ENCODE measurements at places on chromosomes 7 and 10.
A peak's percentile ranks its signal among the peaks of the same experiment; 100 is the strongest.

DNA sequence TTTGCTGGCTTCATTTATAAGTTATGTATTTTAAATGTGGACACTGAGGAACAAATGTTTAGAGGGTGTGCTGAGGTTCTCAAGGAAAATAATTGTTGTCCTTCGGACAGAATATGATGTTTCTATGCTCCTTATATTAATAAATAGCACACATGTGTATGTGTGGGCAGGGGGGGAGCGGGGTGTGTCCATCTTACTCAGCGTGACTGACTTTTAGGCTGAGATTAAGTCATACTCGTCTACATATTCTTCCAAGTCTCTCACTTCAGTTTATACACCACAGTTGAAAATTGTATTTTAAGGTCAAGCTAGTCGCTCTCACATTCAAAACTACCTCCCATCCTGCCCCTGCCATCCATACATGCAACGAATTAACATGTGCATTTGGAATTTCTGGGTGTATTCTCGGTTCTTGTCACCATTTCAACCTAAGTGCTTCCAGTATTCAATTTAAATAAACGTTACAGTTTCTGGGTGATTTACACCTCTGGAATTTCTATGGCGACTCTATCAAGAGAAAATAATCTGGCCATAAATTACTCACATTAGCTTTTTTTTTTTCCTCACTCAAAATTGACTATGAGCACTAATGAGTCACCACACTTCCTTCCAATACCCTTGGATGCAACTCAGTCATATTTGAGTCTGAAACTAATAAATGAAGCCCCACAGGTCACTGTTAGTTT lies 3.3 kb downstream of the PCDH15 start:
- DNase-seq, result peak; percentile 51

GRCh38 chr7:155053002-155053401 lies 17.1 kb upstream of the HTR5A start:
- no peak for DNase-seq

GRCh38 chr7:84274029-84274638 lies 79.5 kb upstream of the SEMA3A start:
- DNase-seq, result no peak

DNA sequence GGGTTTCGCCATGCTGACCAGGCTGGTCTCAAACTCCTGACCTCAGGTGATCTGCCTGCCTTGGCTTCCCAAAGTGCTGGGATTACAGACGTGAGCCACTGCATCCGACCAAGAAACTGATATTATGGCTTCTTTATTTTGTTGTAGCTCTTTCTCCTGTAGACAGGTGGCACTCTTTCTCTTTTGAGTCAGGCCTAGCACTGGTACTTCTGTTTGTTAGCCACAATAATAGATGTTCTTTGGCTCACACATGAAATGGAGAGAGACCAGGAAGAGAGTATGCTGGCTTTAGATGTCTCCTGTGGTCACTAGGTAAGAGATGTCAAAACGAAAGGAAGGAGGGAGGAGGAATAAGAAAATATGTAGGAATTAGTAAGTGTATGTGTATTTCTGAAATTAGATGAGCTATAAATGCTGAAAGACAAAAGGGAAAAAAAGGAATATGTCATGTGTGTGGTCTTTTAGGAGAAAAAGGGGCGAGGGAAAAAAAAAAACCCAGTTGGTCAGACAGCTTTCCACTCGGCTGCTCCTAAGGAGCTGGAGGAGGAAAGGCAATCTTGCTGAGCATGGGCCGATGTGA lies 78.7 kb downstream of the CLEC2L start:
- DNase-seq, result peak; percentile 10

DNA sequence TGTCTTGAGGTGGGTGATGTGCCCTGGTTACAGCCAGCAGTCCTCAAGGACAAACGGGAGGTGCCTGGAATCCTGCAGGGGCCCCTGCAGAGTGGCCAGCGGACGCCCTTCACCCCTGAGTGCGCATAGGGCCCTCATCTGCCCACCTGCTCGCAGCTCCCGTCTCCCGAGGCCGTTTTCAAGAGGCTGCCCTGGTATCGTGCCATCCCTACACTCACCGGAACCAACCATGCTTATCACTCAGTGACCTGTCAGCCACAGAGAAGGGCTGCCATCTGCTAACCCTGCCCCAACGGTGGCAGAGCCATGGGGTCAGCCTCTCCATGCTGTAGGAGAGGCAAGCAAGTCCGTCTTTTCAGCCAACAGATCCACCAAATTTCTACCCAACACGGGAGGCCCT lies 122.0 kb downstream of the FAM53B start:
- no peak for DNase-seq

- no peak for DNase-seq
Observed at GRCh38 chr10:74889662-74889998, 63.2 kb downstream of the KAT6B start.

GRCh38 chr7:152751449-152752141 lies 8.0 kb upstream of the ACTR3B start:
- DNase-seq, result no peak

DNA sequence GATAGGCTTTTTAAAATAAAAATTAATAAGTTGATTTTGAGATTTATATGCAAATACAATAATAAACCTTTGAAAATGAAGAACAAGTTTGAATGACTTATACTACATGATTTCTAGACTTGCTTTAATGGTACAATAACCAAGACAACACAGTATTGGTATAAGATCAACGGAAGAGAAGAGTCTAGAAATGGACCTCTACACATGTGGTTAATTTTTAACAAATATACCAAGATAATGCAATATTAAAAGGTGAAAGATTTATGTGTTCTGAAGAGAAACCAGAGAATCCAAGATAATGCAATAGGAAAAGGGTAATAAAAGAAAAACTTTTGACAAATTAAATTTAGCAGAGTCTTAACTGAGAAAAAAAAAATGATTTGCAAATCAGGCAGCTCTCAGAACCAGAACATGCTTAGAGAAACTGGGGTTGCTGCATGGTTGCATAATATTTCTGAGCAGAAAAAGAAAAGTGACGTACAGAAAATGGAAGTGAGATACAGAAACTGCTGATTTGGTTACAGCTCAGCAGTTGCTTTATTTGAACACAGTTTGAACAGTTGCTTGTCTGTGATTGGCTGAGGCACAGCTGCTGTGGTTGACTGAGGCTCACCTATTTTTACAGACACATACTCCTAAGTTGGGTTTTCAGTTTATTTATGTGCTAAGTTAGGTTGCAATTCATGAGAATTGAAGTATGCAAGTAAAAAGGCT lies 365.9 kb downstream of the CRPPA start:
- DNase-seq, result no peak

DNA sequence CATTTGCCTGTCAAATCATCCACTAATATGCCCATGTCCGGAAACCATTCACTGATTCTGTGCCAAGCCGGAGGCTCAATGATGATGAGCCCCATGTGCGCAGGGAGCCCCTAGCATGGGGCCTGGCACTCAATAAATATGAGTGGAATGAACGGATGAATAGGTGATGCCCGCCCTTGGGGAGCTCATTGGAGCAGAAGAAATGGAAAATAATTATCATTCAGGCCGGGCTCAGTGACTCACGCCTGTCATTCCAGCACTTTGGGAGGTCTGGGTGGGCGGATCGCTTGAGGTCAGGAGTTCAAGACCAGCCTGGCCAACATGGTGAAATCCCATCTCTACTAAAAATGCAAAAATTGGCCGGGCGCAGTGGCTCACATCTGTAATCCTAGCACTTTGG lies 11.0 kb downstream of the RHBDD2 start:
- no peak for DNase-seq

- DNase-seq, result no peak
Observed at GRCh38 chr7:27010068-27010467, 85.7 kb downstream of the HOXA1 start.

DNA sequence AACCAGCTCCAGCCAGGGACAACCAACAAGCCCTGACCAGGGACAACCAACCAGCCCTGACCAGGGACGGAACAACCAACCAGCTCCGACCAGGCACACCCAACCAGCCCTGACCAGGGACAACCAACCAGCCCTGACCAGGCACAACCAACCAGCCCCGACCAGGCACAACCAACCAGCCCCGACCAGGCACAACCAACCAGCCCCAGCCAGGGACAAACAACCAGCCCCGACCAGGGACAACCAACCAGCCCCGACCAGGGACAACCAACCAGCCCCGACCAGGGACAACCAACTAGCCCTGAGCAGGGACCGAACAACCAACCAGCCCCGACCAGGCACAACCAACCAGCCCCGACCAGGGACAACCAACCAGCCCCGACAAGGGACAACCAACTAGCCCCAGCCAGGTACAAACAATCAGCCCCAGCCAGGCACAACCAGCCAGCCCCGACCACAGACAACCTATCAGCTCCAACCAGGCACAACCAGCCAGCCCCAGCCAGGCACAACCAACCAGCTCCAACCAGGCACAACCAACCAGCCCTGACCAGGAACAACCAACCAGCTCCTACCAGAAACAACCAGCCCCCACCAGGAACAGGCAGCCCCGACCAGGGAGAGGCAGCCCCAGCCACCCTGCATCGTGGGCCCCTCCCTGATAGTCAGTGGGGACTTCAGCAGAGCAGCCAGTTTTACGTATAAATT lies 56.4 kb downstream of the PROSER2 start:
- no peak for DNase-seq

- DNase-seq, result peak; percentile 22
Observed at GRCh38 chr7:123271231-123271630, 71.5 kb upstream of the SLC13A1 start.

- DNase-seq, result peak; percentile 70
Observed at GRCh38 chr10:13787015-13787421, 200.3 kb downstream of the PRPF18 start.

- DNase-seq, result peak; percentile 75
Observed at GRCh38 chr7:133746305-133746704, 380.8 kb upstream of the LRGUK start.

GRCh38 chr7:81277691-81278090 lies 358.8 kb upstream of the SEMA3C start:
- no peak for DNase-seq

- no peak for DNase-seq
Observed at GRCh38 chr7:155808549-155809331, 3.5 kb downstream of the SHH start.

DNA sequence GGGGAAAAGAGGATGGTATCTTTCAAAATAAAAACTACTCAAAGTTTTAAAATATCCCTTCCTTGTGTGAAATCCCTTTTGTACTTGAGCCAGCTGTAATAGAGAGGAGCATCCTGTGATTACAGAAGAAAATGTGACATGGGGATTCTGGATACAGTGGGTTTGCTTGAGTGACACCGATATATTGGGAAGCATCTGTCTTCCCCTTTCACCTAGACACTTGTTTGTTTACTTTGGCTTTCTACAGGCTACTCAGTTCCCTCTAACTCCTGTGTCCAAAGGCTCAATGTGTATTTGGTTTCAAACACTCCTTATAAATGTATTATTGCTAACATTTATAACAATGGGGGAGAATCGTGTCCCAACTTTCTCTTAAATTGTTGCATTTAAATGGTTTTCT lies 24.4 kb downstream of the CPED1 start:
- DNase-seq, result no peak

DNA sequence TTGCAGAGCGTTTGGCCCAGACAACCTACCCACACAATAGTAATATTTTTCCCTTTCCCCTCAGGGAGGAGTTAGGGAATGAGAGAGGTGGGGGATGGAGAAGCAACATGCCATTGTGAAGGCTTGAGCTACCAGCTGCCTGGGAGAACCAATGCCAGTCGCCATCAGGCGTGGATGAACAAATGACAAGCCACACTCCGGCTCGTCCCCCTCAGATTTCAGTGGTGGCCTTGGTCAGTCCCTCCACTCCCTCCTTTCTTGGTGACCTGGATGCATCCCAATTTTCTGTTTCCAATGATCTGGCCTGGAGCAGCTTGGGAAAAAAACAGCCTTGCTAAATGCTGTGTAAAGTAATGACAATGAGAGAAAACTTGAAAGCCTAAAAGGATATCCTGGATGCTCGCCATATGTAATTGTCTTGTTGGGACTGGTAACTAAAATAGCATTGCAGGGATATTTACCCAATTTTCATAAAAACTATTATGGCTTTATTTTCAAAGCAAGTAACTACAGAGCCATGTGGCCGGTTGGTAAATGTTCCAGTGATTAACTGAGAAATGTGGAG lies 110.7 kb downstream of the ICA1 start:
- no peak for DNase-seq

DNA sequence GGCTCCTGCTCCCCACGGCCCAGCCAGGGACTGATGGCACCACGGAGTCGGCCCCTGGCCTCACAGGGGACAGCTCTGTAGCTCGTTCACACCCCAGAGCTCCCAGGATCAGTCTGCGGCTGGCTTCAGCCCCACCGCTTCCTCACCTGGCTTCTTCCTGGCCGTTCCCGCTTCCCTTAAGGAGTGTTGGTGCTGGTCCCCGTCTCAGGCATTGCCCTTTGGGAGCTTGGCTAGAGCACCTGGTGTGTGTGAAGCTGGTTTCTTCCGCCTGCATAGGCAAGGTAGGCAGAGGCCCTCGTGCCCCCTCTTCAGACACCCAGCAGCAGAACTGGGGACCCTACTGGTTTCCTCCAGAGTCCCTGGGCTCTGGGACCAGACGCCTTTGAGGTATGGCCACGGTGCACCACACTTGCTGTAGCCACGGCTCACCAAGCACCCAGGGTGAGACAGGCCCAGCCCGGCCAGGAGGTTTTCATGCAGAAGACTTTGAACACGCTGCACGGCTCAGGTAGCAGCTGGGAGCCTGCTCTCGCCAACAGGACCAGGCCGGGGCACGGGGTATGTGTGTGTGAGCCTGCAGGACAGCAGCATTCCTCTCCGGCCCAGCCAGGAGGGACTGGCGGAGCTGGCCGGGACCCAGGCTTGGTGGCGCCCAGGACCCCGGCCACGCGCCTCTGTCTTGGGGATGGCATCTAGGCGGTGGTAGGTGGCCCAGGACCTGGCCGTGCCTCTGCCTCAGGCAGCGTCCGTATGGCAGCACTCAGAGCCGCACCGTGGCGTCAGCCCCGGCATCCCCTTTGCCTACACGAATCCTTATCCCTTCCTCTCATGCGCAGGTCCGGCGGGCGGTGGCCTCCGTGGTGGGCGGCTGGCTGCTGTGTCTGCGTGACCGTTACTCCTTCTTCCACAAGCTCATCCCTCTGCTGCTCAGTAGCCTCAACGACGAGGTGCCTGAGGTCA lies 13.2 kb upstream of the PRKAR1B start:
- DNase-seq, result no peak

GRCh38 chr10:69655868-69656555 lies 26.0 kb downstream of the FAM241B start:
- DNase-seq, result no peak

Data from mammary epithelial cell (primary cell).